Suprapubic skin (tissue), 4 donors: ENCODE measurements at places on chromosomes 5 and 9. TPM values are rescaled to one million over a fixed set of nuclear protein-coding genes. Genes with fewer than 3 reads are reported as not detected.
A peak's percentile ranks its signal among the peaks of the same experiment; 100 is the strongest.

- no peak for DNase-seq
- H3K36me3 ChIP-seq, result no peaks in the 10 kb centered on the region
- H3K4me3 ChIP-seq, result no peak overlapping the region
- H3K27me3 ChIP-seq, result no peaks in the 10 kb centered on the region
Observed at GRCh38 chr5:6495433-6496206, 47.0 kb downstream of the UBE2QL1 start.

DNA sequence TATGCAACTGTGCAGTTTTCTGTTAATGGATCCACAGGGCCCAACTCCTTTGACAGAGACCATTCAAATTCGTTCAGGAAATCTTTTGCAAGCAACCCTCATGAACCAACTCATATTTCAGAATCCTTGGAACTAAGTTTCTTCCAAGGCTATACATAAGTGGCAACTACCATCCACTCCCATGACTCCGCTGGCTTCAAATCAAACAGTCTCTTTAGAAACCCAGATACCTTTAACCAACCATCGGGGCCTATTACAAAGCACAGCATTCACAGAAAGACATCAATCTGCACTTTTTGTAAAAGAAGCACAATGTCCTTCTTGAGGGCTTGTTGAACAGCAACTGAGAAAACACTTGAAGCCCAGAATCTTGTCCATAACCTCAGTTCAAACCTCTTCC lies 526.9 kb downstream of the DTWD2 start:
- H3K27me3 ChIP-seq, result no peaks in the 10 kb centered on the region
- no peak for DNase-seq

- H3K27me3 ChIP-seq, result peaks cover 15% of the 10 kb centered on the region
- H3K4me3 ChIP-seq, result no peak overlapping the region
- no peaks in the 10 kb centered on the region for H3K36me3 ChIP-seq
Observed at GRCh38 chr9:123346026-123346425, 10.0 kb upstream of the CRB2 start.

GRCh38 chr5:132821791-132822190 lies 8.7 kb downstream of the SHROOM1 start:
- H3K36me3 ChIP-seq, result no peaks in the 10 kb centered on the region
- peaks cover 15% of the 10 kb centered on the region for H3K27me3 ChIP-seq
- no peak overlapping the region for H3K27ac ChIP-seq
- no peak overlapping the region for H3K4me3 ChIP-seq
- peaks cover 26% of the 10 kb centered on the region for H3K4me1 ChIP-seq
- no peak for DNase-seq

DNA sequence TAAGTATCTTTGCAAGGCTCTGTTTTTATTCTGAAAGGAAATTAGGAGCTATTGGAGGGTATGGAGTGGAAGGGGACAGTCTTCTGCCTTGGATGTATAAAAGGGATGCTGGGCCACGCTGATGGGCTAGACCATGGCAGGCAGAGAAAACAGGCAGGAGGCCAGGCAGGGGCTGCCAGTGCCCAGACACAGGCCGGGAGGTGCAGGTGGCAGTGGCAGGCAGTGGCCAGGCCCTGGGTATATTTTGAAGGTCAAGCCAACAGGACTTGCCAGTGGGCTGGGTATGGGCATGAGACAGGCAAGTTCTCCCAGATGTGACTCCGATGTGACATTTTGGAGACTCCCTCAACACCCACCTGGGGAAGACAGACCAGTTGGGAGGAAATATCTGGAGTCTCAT lies 131.9 kb downstream of the KCNIP1 start:
- H3K27ac ChIP-seq, result no peak overlapping the region
- no peak for DNase-seq
- no peak overlapping the region for H3K4me3 ChIP-seq
- no peaks in the 10 kb centered on the region for H3K36me3 ChIP-seq
- peaks cover 18% of the 10 kb centered on the region for H3K4me1 ChIP-seq
- no peaks in the 10 kb centered on the region for H3K27me3 ChIP-seq

- H3K4me3 ChIP-seq, result no peak overlapping the region
- DNase-seq, result peak; percentile 96
- no peaks in the 10 kb centered on the region for H3K27me3 ChIP-seq
- no peaks in the 10 kb centered on the region for H3K36me3 ChIP-seq
Observed at GRCh38 chr5:172795318-172795977, 24.5 kb upstream of the DUSP1 start.

Gene AGXT2
- not detected for total RNA-seq

Gene PAPPA
- 1.1 TPM for total RNA-seq
